GM12891 (cell line): ENCODE measurements at places on chromosomes 12 and 14.

DNA sequence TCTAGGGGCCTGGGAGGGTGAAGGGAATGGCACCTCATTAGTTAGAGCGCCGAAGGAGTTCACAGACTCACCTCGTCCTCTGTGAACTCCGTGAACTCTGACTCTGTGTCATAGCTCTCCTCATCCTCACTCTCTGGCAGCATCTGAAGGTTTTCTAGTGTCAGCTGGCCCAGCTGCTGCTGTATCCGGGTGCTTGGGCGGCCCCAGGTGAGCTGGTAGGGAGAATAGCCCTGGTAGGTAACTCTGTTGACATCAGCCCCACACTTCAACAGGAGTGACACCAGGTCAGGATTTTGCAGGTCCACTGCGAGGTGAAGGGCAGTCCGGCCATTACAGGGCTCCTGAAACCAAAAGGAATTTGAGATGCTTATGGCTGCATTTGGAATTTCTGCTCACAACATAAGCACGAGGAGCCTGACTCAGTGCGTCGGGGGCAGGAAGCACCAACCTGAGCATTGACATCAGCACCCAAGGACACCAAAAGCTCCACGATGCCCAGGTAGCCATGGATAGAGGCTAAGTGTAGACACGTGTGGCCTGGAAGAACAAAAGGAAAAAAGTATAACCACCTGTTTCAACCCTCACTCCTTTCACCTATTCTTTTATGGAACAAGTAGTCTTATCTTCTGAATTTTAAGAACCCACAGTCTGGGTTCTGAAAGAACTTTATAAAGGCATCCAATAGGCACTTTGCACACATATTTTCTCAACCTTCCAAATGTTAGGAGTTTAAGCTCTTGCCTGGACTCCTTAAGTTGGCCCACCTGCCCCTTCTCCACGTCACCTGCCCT is 2.0 kb downstream of the NFKBIA start:
- DNase-seq = no peak

- DNase-seq = peak; percentile 36
Observed at GRCh38 chr14:96038920-96039632, at the start of gene C14orf132. Gene C14orf132, plus strand, starts transcription at chr14:96039362. Its CDS starts 139 bp downstream, at chr14:96039501.

DNA sequence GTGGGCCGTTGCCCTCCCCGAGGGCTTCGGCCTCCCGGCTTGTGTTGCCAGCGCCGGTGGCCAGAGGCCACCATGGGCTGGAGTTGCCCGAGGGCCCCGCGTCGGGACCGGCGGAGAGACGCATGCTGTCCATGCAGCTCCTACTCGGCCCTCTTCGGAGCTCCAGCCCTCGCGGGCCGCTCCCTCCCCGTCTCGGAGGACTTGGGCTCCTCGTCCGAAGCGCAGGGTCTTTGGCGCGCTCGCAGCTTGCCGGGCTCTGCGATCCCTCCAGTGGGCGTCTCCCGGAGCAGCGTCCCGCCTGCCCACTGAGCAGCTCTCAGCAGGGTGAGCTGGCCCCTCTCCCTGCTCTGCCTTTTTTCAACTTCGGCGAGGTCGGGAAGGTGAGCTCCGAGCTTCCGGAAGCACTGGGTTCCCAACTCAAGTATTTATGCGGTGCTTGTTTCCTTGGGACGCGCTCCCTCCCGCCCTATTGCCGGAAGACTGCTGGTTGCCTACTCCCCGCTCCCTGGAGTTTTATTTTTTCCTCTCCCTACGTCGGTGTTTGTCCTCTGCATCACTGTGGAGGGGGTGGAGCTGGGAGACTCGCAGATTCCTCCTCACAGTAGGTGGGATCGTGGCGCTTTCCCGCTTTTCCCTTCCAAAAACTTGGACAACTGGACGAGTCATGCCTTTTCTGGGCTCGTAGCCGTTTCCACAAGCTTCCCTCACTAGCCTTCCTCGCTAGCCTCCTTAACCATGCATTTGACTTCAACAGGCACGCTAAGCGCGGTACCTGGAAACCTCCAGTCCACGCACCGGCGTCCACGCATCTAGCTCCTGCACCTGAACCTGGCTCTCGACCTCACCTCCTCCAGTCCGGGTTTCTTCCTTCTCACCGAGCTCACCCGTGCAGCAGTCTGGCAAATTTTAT is at the start of gene AVPR1A:
AVPR1A (minus strand) TSS at position 489 of the 910 bp plus-strand sequence; CDS start at position 124, 365 bp downstream.
- peak; percentile 17 for DNase-seq

DNA sequence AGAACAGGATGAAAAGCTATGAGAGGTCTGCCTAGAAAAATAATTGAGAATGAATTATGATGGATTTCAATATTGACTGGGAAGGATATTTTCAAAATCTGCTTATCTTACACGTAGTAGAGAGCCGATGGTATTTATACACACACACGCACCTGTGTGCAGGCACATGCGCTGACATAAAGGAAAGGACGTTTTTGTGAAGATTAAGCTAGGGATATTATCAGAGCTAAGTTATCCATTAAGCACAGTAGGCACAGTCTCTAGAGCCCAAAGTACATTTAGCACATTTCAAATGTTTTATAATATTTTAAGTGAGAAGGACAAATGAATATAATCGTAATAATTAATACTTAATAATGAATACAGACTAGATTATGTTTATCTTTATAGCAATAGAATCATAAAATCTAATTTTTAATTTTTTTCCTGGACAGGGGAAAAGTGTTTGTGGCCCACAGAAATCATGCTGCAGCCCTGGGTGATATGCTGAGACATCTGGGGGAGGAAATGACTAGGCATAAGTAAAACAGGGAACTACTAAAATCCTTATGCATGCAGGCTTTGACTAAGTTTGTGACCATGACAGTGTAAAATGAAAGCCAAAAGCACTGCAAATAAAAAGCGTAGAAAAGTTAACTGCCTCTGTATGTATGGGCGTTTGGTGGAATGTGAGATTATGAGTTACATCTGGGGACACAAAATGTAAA is 146.1 kb downstream of the KITLG start:
- DNase-seq = no peak

DNA sequence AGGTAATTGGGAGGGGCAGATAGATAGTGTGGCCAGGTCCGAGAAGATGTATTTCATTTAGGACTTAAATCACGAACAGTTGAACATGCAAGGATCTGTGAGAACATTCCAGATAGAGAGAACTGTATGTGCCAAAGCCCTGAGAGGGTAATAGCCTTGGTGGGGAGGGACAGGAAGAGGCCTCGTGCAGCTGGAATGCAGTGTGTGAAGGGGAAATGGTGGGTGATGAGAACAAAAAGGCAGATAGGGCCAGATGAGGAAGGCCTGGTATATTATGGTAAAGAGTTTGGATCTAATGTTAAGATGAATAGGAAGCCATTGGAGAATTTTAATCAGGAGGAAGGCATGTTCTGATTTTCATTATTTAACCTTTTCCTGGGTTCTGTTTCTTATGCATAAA is 136.3 kb downstream of the TPH2 start:
- no peak for DNase-seq

GRCh38 chr12:54616933-54617680 is 17.6 kb downstream of the LACRT start:
- no peak for DNase-seq

GRCh38 chr14:61025251-61026223 is 44.5 kb downstream of the SLC38A6 start:
- DNase-seq = peak; percentile 12
